Kidney (tissue), 22 donors: ENCODE measurements at places on chromosomes 6 and 20. TPM values are rescaled to one million over a fixed set of nuclear protein-coding genes. Genes with fewer than 3 reads are reported as not detected.

GRCh38 chr6:142045380-142046278, 87.1 kb upstream of the GJE1 start:
- no peaks in the 10 kb centered on the region for H3K4me1 ChIP-seq
- H3K27me3 ChIP-seq, result no peaks in the 10 kb centered on the region
- H3K36me3 ChIP-seq, result no peaks in the 10 kb centered on the region
- H3K4me3 ChIP-seq, result no peak overlapping the region
- DNase-seq, result no peak
- no peak overlapping the region for H3K27ac ChIP-seq

The KCNQ2 gene
- total RNA-seq, result 2.2 TPM

- DNase-seq, result no peak
- no peaks in the 10 kb centered on the region for H3K36me3 ChIP-seq
- no peaks in the 10 kb centered on the region for H3K27me3 ChIP-seq
- no peaks in the 10 kb centered on the region for H3K4me1 ChIP-seq
Measured at GRCh38 chr6:148263010-148263409, 79.6 kb upstream of the SASH1 start.

- no peaks in the 10 kb centered on the region for H3K4me1 ChIP-seq
- H3K36me3 ChIP-seq, result no peaks in the 10 kb centered on the region
- no peak for DNase-seq
- no peak overlapping the region for H3K4me3 ChIP-seq
Measured at GRCh38 chr6:66199171-66199570, 492.1 kb upstream of the EYS start.

- no peaks in the 10 kb centered on the region for H3K27me3 ChIP-seq
- no peak overlapping the region for H3K27ac ChIP-seq
- H3K4me3 ChIP-seq, result no peak overlapping the region
- H3K36me3 ChIP-seq, result no peaks in the 10 kb centered on the region
- DNase-seq, result no peak
Measured at GRCh38 chr6:132131758-132132157, 180.6 kb upstream of the CCN2 start.

DNA sequence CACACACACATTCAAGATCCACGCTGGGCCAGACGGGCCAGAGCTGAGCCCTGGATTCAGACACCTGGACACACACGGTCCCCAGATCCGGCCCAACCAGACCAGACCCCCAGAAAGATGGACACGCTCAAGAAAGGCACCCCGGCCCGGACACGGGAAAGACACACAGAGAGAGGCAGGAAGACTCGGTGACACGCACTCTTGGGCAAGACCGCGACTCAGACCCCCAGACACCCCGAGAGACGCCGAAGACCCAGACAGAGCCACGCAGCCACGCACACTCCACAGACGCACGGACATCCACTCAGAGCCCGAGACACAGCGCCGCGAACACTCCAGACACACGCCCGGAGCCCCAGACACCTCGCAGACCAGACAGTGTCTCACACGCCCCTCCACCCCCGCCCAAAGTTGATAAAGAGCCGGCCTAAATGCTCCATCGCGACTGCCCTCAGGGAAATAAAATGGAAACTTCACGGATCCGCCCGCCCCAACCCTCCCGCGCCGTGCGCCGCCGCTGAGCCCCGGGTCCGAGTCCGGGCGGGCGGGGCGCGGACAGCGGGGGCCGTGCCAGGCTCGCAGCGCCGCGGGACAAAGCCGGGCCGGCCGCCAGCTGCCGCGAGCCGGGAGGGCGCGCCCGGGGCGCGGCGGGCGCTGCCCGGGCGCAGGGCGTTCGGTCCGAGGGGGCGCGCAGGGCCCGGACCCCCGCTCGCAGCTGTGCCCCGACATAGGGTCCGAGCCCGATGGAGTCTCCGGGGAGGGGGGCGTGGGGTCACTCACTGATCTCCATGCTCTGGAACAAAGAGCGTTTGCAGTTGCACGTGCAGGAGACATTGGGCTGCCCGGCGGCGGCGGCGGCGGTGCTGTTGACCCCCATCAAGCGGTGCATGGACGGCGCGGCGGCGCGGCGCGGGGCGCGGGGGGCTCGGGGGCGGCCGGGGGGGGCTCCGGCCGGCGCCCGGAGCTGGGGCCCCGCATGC, 831 bp downstream of the PMEPA1 start:
- H3K27me3 ChIP-seq, result no peaks in the 10 kb centered on the region
- H3K4me1 ChIP-seq, result peaks cover 11% of the 10 kb centered on the region
- H3K36me3 ChIP-seq, result no peaks in the 10 kb centered on the region
- peak overlapping the region; percentile 60 for H3K27ac ChIP-seq
- peak overlapping the region; percentile 78 for H3K4me3 ChIP-seq
- DNase-seq, result peak; percentile 81
